ENCODE measurements at places on chromosomes 2 and 18.

GRCh38 chr18:7304061-7304370, 73.1 kb downstream of the LRRC30 start:
- no peak for DNase-seq

- no peak for DNase-seq
Observed at GRCh38 chr2:144509001-144509878, 10.7 kb downstream of the ZEB2 start.

DNA sequence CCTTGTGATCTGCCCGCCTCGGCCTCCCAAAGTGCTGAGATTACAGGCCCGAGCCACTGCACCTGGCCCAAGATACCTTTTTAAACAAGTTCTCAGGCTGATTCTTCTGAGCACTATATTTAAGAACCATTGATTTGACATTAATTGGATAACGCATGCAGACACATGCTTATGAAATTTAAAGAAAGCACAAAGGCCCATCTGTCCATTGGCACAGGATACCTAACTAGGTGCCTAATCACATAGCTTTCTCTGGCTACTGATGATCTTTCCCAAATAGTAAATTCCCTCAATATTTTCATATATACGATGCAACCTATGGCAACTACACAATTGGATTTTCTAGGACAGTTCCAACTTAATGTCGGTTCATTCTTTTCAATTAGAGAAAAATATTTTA, 62.5 kb upstream of the STAM2 start:
- DNase-seq: no peak

- no peak for DNase-seq
Observed at GRCh38 chr18:54035927-54036326, 188.5 kb downstream of the MBD2 start.

- no peak for DNase-seq
Observed at GRCh38 chr2:6845903-6846302, 19.8 kb downstream of the CMPK2 start.

DNA sequence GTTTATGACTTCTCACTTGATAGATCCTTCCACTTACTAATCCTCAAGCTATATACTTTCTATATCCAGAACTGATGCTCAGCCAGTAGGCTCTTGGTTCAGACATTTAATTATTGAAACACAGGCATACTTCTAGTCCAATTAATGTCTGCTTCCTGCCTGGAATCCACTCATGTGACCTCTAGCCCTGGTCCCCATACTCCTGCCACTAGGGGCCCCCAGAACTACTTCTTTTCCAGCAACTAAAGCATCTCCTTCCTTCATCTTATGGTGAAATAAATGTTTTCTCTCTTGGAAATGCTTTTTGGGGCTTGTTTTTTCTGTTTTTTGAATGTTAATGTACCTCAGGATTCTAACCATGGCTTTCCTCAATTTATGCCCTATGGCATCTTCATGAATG, 527.6 kb downstream of the SATB2 start:
- no peak for DNase-seq
